WTC11 (cell line): ENCODE measurements at places on chromosomes 4 and X.

GRCh38 chr4:144547678-144548298, 98.2 kb upstream of the HHIP start:
- no peak for DNase-seq

- no peak for DNase-seq
Observed at GRCh38 chrX:71378732-71379131, 12.6 kb downstream of the TAF1 start.

- DNase-seq: no peak
Observed at GRCh38 chrX:11728556-11728955, 29.5 kb upstream of the MSL3 start.

DNA sequence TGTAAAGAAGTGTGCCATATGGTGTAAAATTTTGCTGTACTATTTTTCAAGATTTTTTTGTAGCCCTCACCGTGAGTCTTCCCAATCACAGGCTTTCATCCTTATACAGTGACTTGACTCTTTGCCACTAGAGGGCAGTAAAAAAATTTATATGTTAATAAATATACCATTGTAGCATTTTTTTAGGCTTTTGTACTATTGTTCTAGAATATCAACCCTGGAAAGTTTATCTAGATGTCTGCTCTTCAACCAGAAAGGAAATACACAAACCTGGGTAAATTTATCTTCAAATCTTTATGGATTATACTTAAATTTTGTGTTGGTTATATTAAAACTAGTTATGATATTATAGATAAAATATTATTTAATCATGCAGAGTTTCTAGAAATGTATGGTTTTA, 235.3 kb downstream of the TENM3 start:
- no peak for DNase-seq

GRCh38 chrX:38669428-38669827, 108.1 kb downstream of the TSPAN7 start:
- DNase-seq: no peak

DNA sequence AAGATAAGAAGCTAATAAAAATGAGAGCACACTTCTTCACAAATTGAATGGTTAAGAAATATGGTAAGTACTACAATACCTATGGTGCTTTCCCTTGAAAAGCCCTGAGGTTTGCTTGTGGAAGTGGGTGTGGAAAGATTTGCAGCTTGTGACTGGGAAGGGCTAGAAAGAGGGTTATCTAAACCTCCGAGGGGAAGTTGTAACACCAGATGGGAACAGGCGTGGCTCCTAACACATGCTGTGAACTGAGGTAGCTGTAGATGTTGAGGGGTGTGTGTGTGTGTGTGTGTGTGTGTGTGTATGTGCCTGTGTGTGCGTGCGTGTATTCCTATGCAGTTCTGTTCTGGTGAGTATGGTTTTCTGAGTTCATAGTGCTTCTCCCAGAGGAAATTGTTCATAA, 21.5 kb downstream of the FRMPD4 start:
- DNase-seq: no peak

- no peak for DNase-seq
Observed at GRCh38 chrX:24002167-24002566, 24.8 kb downstream of the KLHL15 start.

DNA sequence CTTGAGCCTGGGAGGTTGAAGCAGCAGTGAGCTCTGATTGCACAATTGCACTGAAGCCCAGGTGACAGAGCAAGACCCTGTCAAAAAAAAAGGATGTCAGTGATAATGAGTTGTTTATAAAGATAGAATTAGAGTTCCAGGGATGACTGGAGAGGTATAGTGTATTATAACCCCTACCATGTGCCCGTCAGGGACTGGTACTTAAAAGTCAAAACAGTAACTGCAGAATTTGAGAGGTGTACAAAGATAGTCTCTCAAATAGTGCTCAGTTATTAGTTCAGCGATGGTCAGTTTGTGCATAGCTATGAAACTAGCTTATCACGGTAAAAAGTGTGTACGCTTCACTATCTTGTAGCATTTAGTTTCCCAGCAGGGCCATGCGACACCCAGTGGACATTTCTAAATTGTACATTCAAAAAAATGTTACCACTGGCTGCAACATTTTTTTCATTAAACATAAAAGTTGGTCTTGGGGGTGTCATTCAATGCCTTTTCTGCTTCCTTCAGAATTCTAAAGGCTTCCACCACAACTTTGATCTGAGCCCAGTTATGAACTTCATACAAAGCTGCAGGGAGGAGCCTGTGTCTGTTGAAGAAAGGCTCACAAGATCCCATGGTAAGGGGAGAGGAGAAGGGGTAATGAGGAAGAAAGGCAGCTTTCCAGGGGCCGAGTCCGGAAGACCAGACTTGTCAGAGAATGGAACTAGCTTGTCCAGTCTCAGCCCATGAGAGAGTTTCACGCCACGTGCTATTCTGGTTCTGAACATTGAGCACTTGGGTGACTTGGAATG, 9.2 kb upstream of the GYG2 start:
- no peak for DNase-seq

- no peak for DNase-seq
Observed at GRCh38 chrX:66717926-66718325, 79.0 kb upstream of the EDA2R start.

DNA sequence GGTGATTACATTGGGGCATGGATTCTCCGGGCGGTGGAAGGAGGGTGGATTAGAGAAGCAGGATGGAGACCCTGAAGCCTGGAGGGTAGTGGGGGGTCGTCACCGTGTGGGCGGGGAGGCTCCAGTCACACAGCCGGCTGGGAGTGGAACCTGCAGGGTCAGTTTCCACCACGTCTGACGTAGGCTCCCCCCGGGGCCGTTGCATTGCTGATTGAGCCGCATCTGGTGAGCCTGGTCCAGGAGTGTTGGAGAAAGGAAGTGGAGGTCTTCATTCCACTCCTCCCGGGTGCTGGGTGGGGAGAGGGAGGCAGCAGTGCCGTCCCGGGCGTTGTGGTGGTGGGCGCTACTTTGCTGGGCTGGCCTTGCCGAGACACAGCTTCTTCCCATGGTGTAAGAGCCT, 28.1 kb downstream of the TBC1D14 start:
- no peak for DNase-seq

DNA sequence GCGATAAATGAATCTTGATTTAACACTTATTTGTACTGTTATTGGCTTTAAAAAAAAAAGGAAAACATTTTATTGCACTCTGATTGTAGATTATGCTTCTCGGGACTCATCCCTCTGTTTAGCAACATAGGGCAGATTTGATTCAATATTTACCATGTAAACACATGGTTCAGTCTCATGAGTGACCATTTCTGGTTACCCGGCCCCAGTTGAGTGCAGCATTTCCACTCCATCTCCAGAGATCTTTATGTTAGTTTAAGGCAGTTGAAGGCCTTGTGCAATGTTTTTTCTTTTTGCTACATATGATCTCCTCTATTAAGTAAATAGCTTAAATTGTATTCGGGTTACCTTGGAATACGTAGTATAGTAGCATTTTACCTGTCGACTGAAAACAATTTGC, 143.3 kb upstream of the RPS6KA3 start:
- no peak for DNase-seq

GRCh38 chr4:52377563-52377962, 281.5 kb downstream of the USP46 start:
- DNase-seq: peak; percentile 35

- no peak for DNase-seq
Observed at GRCh38 chrX:39854772-39855747, 242.7 kb downstream of the BCOR start.

GRCh38 chr4:189804894-189805293, 135.8 kb upstream of the FRG1 start:
- DNase-seq: no peak

GRCh38 chrX:24242649-24243175, 71.2 kb downstream of the SUPT20HL2 start:
- no peak for DNase-seq

GRCh38 chrX:48489892-48490291, 13.9 kb downstream of the FTSJ1 start:
- DNase-seq: no peak

GRCh38 chrX:154436983-154437752, at the start of gene GDI1:
Gene GDI1 (plus strand): TSS chrX:154437154. CDS start chrX:154437255, 101 bp downstream.
- peak; percentile 38 for DNase-seq

- no peak for DNase-seq
Observed at GRCh38 chrX:111283446-111283845, 13.2 kb upstream of the CAPN6 start.

DNA sequence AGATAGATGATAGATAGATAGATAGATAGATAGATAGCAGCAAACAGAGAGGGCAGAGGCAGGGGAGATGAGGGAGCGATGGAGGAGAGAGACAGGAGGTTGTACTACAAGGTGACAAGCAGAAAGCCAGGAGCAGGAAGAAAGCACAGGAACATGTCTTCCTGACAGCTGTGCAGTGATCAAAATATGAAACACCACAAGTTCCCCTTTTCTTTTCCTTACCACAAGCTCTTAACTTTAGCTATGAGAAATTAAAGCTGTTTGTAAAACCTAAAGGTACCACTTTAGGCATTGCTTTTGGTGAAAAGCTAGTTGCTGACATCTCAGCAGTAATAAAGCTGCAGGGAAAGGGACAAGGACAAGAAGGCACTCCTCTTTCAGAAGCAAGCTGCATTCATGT, 9.1 kb upstream of the MAGED4B start:
- no peak for DNase-seq

DNA sequence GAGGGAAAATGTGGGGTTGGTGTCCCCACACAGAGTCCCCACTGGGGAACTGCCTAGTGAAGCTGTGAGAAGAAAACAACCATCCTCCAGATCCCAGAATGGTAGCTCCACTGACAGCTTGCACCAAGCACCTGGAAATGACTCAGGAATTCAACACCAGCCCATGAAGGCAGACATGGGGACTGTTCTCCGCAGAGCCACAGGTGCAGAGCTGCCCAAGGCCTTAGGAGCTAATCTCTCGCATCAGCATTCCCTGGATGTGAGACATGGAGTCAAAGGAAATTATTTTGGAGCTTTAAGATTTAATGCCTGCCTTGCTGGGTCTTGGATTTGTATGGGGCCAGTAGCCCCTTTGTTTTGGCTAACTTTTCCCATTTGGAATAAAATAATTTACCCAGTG, 367.9 kb downstream of the FAM133A start:
- no peak for DNase-seq

- no peak for DNase-seq
Observed at GRCh38 chrX:68939868-68940267, 111.0 kb downstream of the EFNB1 start.

- DNase-seq: peak; percentile 63
Observed at GRCh38 chrX:151153086-151153485, 23.3 kb upstream of the GPR50 start.

GRCh38 chr4:141132709-141133145, 542 bp downstream of the RNF150 start:
- peak; percentile 36 for DNase-seq

DNA sequence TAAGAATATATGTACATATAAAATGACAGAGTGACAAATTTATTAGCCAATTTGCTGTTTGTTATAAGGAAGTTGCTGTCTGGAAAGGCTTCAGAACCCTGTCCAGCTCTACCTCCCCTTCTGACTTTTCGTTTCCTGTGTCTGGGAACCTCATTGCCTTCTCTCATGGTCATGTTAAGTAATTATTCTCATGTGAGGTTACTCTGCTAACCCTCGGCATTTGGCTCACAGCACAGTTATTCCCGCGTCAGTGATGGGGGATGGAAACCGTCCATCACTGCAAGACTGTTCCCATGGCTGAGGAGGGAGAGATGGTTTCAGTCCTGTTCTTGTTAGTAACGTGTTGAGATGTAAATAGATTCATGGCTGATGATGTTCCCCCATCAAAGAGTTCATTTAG, 11.9 kb downstream of the EDNRA start:
- DNase-seq: no peak

GRCh38 chr4:763922-764321, 58.3 kb downstream of the PCGF3 start:
- no peak for DNase-seq

DNA sequence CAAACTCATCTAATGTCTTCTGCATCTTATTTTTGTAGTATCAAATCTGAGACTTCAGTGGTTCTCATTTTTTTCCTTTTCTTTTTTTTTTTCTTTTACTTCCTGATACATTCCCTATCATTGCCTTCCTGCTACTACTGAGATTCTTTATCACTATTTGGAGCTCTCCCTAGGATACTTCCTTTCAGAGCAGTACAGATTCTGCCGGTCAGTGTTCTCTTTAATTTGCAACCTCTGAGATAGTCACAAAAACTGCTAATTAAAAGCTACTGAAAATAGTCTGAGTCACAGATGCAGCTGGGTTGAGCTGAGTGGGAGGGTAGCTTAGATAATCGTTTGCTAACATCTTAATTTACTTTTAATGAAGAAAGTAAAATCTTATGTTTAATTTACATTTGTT, 1279.7 kb downstream of the ARAP2 start:
- DNase-seq: no peak

DNA sequence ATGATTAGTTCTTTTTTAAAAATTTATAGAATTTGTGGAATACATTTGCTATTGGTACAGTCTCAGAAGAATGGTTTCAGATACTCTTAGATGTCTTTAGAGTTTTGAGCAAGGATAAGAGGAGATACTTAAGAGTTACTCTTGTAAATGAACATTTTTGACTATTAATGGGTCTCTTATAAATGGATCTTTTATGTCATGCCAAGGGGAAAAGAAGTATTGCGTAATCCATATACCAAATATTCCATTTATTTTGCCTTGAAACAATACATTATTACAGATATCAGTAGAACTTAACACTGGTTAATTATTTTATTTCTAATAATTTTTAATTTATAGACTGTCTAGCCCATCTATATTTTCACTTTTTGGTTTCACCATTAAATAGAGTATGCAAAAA, 17.2 kb upstream of the DCAF4L1 start:
- no peak for DNase-seq

GRCh38 chr4:183773790-183774189, 114.7 kb downstream of the TRAPPC11 start:
- DNase-seq: no peak

DNA sequence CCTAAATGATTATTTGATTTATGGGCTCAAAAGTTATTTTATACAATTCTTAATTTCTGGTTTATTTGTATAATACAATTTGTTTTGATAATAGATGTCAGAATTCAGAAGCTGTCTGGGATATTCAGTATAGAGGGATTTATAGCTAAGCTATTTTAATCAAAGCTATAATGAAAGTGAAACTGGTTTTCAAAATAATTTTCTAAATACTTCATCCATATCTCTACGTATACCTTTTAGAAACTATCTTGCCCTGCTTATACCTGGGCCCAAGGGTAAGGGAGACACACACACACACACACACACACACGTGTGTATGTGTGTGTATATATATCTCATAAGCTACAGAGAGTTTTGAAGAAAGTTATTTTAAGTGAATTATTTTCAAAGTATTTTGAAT, 2.9 kb downstream of the TMEM131L start:
- no peak for DNase-seq

DNA sequence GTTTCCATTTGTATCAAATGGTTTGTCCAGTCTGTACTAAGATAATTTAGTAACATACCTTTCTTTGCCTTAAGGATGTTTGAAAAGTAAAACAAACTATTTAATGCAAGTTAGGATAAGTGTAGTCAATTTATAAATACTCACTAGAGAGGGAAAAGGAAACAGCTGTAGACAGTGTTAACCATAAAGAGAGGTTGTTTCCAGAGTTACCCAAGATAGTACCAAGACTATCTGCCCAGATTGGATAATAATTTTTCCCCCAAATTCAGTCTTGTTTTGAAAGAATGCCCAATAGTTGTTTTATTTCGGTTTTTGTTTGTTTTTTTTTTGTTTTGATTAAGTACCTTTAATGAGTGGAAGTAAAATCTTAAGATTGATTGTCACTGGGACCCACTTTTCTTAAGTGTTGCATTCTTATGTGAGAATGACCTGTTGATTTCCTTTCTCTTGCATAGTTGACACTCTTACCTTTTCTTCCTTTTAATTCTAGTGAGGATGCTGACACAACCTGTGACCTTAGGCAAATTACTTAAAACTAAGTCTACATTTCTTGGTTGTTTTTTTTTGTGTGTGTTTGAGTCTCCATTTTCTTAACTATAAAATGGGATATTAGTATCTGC, 12.8 kb downstream of the AFF1 start:
- no peak for DNase-seq
